ENCODE measurements at places on chromosomes 16 and 17. TPM values are rescaled to one million over a fixed set of nuclear protein-coding genes. Genes with fewer than 3 reads are reported as not detected.
A peak's percentile ranks its signal among the peaks of the same experiment; 100 is the strongest.

DNA sequence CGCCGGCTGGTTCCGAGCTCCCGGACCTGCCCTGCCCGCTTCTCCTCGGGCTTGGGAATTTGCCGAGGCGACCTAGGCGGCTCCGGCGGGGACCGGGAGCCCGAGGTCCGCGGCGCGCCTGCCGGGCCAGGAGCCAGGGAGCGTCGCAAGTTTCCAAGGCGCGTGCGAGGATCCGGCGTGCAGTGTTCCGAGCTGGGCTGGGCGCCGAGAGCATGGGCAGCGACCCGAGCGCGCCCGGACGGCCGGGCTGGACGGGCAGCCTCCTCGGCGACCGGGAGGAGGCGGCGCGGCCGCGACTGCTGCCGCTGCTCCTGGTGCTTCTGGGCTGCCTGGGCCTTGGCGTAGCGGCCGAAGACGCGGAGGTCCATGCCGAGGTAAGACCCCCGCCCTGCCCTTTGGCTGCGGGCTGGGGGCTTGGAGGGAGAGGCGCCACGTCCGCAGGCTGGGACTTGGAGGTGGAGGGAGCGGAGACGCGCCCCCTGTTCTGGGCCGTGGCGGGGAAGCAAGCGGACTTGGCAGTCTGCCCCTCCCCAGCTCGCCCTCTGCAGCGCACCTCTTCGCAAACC lies 668 bp downstream of the MMP15 start:
- no peak for DNase-seq

GRCh38 chr16:58198022-58198683 lies at the start of gene CSNK2A2:
Gene CSNK2A2, minus strand, starts transcription at chr16:58198106. Its CDS starts 370 bp downstream, at chr16:58197736.
- DNase-seq: peak; percentile 77

- no peak for DNase-seq
Measured at GRCh38 chr16:57826706-57827625, 24.7 kb upstream of the KIFC3 start.

DNA sequence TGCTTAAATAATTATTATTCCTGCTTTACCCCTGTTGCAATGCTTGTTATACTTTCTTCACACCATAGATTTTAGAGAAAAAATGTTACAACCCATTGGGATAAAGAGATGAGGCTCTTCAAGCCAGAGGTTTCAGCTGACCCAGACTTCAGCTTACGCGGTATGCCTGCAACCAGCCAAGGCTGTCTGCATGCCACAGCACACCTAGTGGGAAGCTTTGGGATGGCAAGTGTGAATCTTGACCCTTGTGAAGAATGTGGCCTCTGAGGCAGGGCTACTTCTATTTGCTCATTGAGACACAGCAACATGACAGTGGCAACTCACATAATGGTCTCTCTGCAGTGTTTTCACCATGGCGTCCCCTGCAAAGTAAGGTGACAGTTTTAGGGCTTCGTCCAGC lies 193.9 kb upstream of the PIRT start:
- no peak for DNase-seq

- no peak for DNase-seq
Measured at GRCh38 chr17:40912486-40913210, 24.8 kb downstream of the KRT23 start.

DNA sequence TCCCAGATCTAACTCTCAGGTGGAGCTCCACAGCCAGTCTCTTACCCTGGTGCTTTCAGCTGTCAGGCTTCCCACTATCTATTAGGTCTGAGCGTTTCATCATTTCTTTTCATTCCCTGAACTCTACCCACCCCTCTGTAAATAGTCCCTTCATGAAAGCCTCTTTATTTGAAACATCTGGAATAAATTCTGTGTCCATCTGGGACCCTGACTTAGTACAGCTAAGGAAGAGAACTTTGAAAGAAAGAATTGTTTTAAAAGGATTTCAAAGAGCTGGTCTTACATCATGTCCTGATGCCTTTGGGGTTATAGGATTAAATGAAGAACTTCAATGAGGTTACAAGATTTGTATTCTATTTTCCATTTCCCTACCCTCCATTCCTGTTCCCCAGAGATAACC lies 388.5 kb upstream of the CA10 start:
- DNase-seq: no peak

DNA sequence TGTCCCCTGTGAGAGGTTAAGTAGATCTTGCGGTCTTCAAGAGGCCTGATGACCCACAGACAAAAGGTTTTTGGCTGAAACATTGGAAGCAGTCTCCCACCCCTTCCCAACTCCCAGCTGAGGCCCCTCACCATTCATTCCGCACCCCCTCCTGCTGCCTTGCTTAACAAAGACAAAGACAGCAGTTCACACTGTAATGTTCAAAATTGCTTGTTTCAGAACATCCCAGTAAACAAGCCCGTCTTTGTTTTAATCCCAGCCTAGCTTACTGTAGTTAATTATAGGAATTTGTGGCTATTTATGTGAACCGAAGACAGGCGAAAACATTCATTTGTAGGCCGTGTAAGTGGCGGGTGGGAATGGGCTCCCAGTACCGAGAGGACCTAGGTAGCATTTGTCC lies 55.7 kb downstream of the IRX5 start:
- no peak for DNase-seq

- no peak for DNase-seq
Measured at GRCh38 chr17:66980896-66981295, 16.4 kb downstream of the CACNG4 start.

- no peak for DNase-seq
Measured at GRCh38 chr17:54559883-54560282, 340.8 kb upstream of the TOM1L1 start.

RND2 gene
- not detected for total RNA-seq

PHF12 gene
- total RNA-seq: 71.7 TPM

KRTAP1-5 gene
- not detected for total RNA-seq

ALOXE3 gene
- total RNA-seq: not detected

NKD1 gene
- total RNA-seq: 2.1 TPM

HOXB6 gene
- not detected for total RNA-seq

CES5A gene
- not detected for total RNA-seq
